ENCODE measurements at places on chromosomes 6 and 20.

GRCh38 chr6:112466373-112467151 lies 119.4 kb downstream of the RFPL4B start:
- DNase-seq: no peak

DNA sequence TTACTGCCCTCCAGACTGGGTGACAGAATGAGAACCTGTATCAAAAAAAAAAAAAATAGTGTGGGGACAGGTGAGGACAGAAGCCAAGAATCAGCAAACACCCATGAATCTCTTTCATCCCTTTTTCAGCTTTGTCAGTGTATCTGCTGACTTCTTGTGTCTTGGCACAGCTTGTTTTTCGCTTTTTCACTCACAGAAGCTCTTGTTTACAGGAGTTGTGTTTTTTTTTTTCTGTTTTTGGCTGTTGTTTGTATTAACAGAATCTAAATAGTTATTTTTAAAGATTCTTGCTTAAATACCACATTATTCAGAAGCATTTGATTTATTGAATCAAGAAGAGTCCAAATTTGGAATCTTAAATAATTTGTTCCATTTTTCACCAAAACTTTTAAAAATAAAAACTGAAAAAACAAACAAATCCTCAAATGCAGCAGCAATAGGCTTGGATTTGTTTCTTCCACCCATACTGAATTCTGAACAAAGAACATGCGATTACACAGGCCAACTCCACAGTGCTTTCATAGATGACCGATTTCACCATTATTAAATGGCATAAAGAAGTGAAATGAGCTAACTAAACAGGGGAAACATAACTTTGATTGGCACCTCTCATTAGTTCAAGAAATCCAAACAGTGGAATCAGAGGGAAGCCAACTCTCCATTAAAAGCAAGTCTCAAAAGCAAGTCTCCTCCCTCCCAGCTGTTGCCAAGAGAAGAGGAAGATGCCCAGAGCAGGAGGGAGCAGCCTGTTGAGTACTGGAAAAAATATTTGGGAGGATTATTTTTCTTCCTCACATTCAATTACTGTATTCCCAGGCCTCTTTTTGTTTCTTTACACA lies 27.2 kb upstream of the GPR63 start:
- no peak for DNase-seq

DNA sequence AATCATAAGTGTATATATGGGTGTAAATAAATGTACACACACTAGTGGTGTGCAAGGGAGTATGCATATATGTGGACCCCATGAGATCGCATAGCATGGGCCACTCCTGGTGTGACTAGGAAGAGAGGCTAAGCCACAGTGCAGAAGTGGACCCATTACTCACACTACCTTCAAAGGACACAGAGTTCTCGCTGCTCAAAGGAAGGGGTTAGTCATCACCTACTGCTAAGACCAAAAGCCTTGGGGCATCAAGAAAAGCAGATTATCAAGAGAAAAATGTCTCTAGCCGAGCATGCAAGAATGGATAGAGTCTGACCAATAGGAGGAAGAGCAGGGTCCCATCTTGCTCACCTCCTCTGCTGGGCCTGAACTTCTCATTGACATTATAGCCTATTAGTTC lies 195.5 kb downstream of the MAFB start:
- DNase-seq: no peak

DNA sequence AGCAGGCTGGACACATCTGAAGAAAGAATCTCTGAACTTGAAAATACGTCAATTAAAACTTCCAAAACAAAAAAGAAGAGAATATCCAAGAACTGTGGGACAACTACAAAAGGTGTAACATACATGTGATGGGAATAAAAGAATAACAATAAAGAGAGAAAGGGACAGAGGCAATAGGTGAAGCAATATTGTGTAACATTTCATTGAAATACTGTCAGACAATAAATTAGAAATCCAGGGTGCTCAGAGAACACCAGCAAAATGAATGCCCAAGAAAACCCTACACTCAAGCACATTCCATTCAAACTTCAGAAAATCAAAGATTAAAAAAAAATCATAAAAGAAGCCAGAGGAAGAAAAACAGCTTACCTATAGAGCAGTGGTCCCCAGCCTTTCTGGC lies 33.6 kb upstream of the ASF1A start:
- no peak for DNase-seq

DNA sequence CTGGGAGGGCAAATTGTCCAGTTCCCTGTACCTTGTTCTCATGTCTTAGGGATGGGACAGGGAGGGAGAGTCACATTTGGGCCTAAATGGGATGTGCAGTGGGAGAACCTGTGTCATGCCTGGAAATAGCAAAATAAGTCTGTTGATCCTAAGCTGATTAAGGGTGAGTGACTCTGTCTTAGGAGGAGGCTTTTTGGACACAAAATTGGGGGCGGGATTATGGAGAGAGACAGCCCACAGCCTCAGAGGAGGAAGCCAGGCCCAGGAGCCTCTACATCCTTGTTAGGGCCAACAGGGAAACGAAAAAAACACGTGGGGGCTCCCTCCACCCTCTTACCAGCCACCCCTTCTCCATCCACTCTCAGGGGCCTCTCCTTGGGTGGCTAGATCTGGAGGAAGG lies 2.2 kb downstream of the KCNB1 start:
- DNase-seq: no peak

DNA sequence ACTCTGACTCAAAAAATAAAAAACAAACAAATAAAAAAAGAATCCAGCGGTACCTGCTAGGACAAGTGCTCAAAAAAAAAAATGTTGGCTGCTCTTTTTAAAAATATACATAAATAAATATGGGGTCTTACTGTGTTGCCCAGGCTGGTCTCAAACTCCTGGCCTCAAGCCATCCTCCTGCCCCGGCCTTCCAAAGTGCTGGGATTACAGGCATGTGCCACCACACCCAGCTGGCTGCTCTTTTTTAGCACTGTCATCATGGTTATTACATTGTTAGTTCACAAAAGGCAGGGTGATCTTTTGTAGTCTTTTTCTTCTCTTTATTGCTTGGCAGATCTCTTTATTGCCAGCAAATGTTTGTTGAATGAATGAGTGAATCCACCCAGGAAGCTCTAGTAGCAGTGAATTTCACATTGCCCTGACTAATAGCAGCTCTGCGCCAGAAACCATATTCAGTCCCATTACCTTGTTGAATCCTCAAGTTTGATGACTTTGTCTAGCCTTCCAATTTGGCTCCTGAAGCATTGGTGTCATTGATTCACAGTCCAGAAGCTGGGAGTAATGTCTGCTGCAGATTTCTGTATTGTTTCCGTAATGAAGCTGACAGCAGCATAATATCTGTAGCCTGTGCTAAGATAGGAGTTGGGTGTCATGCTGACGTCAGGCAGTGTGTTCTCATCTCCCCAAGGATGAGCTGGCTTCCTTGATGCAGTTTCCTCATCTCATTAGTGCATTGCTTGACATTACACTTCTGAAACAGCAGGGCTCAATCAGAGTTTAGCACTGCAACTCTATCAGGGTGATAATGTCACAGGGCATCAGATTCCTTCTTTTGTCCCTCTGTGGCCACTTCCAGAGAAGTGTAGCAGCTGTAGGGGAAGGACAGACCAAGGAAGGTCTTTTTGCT lies 84.9 kb upstream of the TGM3 start:
- DNase-seq: no peak

GRCh38 chr6:5115168-5115567 lies 30.0 kb downstream of the PPP1R3G start:
- DNase-seq: no peak

DNA sequence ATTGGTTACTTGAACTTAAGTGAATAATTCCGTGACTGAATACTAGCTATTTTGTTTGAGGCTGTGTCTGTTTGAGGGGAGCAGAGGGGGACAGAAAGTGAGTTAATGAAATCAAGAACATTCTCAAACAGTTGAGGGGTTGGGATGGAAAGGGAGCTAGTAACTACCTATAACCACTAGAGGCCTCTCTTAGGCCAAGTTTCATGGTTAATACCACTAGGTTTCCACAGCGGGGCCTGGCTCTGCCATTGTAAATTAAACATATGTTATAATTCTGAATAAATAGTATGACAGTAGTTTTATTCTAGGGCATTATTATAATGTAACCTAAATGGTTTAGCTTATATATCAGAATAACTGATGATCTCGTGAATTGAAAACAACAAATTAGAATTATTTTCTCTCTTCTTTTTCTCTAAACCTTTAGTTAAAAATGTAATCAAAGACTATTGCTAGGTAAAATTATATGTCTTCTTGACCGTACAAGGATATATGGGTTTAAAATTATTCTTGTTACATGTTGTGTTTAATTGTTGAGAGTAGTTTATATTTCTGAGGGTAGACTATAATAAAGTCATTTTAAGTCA lies 108.1 kb downstream of the BCKDHB start:
- peak; percentile 49 for DNase-seq

DNA sequence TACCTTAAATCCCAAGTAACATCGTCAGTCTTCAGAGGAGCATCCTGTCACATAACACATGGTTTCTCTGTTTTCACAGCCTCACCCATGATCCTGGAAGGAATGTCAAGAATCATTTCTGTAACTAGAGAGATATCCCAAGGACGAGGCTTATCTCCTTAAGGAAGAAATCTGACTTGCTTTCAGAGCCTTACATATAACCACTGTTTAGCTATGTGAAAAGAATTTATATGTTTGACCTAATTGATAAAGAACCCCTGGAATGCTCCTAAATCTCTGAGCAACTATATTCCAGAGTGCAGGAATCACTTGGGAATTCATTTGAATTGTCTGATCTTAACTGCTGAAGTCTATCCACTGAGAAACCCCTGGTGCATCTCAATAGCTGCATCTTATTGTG lies 243.1 kb downstream of the ALDH8A1 start:
- no peak for DNase-seq

GRCh38 chr6:11951868-11952267 lies 60.2 kb upstream of the HIVEP1 start:
- DNase-seq: no peak

DNA sequence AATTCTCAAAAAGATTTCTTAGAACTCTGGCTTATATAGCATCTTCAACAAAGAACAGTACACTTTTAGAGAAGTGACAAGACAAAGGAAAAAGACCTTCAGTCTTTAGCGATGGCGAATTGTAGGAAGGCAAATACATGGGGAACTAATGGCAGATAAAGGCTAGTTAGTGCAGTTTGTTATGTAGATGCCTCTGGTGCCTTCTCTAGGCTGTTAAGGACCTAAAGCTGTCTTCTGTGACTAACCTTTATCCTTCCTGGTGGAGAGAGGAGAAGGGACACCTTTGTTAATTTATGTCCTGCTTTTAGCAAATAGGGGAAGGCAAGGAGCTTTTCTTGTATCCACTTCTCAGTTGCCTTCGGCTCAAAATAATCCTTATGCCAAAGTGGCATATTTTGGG lies 7.2 kb downstream of the ANKRD6 start:
- DNase-seq: no peak

GRCh38 chr6:165804331-165805066 lies 141.5 kb upstream of the PDE10A start:
- DNase-seq: no peak
